Activated naive CD4-positive, alpha-beta T cell (primary cell): ENCODE measurements at places on chromosomes 3 and 15.

DNA sequence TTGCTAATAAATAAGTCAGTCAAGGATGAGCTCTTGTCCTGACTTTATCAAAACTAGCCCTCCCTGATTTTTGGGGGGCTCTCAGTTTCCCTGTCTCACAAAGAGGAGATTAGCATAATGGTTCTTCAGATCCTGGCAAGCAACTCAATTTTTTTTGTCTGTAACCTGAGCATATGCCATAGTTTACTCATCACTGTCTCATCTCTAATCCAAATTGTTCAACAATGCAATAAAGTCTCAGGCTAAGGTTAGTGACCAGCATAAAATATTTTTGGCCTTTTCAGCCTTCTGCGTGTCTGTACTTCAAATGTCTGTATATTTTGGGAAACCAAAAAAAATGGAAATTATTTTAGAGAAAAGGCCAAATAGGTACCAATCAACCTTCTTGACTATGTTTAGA is 465.6 kb upstream of the TPRG1 start:
- no peak for DNase-seq

DNA sequence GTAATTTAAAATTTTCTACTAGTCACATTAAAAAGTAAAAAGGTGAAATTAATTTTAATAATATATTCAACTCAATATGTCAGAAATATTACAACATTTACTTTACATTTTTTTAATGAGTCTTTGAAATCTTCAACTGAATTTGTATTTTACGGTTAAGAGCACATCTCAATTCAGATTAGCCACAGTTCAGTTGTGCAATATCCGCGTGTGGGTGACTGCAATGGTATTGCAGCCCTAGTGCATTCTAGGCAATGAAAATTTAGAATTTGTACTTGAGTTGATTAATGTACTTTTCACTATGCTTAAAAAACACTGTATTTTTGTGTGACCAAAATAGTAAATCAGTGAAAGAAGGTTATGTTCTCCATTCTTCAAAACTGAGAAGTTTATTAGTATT is 57.3 kb downstream of the CEP63 start:
- DNase-seq: no peak

DNA sequence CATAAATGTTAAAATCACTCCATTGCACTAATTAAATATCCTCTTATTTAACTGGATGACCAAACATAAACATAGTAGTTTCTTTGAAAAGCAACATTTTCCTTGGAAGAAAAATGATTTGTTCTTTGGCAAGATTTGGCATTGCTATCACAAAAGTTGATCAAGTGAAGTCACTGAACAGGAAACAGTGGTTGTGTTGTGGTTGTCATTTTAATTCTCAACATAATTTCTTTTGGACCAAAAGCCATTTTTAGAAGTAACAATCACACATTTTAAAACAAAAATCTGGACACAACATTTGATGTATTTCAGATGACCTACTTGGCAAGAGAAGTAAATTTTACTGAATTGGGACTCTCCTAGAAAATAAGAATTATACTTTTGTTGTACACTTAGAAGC is 872.3 kb downstream of the ROBO1 start:
- DNase-seq: no peak

- DNase-seq: no peak
Measured at GRCh38 chr3:158679547-158680000, 7.1 kb upstream of the LXN start.

- DNase-seq: no peak
Measured at GRCh38 chr3:131053043-131053859, 26.6 kb downstream of the NEK11 start.

GRCh38 chr15:49769225-49769624 is 148.4 kb downstream of the DTWD1 start:
- no peak for DNase-seq

DNA sequence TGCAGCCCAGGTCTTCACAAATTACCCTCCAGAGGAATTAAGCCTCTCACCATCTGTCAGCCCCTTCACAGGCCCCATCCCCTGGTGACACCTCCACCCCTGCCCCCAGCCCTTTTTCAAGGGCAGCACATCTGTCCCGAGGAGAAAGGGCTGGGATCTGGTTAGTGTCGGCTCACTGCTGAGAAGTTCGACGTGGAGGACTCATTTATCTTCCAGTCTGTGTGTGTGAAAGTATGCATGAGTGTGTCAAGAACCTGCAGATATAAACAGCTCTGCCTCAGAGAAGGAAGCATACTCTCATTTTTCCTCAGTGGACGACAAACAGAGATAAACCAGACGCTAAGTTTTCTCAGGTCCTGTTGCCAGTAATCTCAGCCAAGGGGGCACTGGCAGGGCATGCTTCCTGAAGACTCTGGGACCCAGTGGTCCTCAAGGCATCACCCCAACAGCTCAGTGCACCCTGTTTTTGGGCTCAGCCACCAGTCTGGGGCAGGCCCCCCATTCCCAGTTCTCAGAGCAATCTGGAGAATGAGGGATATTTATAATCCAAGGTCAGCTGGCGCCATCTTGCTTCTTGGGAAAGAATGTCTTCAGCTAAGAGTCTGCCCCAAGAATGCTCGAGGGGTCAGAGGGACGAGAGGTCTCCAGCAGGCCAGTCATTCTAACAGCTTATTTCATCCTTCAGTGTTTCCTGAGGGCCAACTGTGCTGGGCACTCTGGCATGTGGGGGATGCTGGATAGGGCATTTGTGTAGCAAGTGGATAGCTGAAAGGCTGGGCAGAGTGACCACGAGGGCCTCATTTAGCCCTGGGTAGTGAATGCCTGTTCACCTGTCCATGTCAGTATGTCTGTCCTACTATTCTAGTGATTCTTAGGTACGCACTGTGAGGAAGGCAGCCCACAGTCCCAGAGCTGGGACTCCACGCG is 73.6 kb downstream of the ADCY5 start:
- DNase-seq: no peak

- DNase-seq: no peak
Measured at GRCh38 chr3:33664195-33664594, 53.9 kb downstream of the CLASP2 start.

GRCh38 chr3:130389743-130390478 is 44.4 kb downstream of the COL6A5 start:
- no peak for DNase-seq

DNA sequence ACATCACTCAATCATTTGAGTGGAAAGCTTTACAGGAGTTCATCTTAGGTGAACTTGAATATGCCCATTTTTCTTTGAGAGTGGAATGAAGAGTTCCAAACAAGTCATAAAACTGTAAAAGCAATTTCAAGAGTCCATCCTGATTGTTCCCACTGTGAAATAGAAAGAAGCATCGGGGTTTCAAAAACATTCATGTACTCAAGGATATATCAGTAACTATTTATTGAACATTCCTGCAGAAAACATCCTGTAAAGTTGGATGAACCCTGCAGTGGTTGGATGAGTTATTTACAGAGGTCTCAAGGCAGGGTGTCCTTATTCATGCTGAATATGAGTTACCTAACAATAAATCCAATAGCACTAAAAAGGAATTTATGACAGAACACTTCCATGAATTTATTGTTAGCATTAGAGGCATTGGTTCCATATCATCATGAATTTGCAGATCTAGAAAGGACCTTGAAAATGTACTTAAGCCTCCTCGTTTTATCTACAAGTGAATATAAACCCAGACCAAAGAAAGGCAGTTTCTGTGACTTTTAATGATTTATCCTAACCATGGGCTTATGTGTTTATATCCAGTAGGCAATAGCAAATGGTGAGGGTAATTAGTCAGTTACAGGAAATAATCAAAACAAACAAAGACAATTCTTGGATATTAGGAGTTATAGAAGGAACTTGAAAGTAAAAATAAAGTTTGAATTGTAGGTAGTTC is 361.9 kb upstream of the KCNMB2 start:
- DNase-seq: no peak

DNA sequence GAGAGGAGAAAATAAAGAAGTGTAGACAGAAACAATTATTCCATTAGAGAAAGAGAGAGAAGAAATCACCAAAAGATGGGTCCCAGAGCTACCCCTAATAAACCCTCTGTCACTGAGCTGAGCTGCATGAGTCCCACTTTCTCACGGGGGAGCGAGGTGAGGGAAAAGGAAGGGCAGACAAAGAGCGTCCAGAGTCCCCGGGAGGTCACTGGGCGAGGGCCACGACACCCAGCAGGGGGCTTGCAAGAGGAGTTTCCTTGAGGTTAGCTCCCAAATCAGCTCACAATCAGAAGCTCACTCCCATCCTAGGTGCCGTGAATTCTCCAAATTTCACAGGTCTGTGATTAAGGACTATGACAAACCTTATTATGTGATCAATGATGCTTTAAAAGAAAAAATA is 62.3 kb downstream of the XXYLT1 start:
- no peak for DNase-seq

DNA sequence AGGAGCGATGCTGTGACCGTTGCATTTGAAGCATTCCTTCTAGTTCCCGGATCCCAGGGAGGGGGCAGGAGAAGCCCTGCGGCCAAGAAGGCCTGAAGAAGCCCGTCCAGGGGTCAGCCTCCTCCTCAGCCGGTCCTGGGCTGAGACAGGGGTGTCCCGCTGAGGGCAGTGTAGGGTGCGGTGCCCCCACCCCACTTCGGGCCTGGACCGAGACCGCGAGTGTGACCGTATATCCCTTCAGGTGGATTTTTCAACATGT is 2.8 kb downstream of the OCA2 start:
- no peak for DNase-seq

DNA sequence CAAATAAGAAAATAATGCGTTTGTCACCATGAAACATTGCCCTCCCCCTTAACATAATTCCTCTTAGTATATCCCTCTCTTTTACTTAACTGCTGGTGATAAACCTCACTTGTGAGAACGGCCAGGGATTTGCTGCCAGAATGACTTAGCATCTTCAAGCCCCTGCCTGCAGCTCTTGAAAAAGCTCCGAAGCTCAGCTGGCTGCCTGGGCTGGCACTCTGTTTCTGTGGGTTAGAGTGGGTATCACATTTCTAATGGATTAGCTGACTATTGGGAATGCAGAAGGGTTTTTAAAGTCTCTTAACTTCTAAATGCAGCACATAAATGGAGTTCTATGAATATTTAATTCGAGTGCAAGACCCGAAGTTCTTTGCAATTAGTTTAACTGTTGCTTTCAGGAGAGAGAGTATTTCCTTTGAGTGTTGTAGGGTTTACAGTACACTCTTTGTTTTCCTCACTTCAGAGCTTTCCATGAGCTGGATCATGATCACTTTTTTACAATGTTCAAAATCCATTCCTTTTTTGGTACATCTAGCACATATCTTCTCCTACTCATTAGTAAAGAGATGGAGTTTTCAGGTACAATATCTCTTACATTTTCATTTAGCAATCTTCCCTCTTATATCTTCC is 124.7 kb upstream of the RBMS3 start:
- no peak for DNase-seq

GRCh38 chr3:61940236-61940635 is 378.9 kb downstream of the PTPRG start:
- no peak for DNase-seq

- DNase-seq: peak; percentile 37
Measured at GRCh38 chr15:34588046-34588674, 4.7 kb upstream of the GOLGA8B start.

DNA sequence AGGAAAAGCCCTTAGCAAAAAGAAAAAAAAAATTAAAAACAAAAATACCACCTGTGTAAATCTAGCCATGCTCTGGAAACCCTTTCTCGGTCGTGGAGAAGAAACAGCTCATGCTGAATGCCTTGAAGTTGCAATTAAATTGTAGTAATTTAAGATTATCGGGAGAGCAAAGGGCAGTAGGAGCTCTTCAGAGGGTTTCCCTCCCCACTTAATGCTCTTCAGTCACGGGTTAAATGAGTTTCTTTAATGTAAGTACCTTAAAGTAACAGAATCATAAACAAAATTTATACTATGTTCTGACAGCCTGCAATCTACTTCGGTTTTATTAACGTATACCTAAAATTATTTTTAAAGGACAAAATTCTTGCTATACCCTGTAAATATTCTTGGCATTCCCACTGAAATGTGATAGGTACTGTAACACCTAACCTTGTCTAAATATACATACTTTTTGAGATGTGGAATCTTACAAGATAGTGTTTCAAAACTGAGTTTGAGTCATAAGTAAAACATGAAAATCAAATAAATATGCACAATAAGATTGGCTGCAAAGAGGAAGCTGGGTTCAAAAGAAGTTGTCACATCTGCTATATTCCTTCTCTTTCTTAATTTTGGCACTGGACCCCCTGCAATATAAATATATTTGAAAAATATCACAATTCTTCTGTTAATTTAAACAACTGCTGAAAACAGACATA is 5.3 kb downstream of the FOXP1 start:
- DNase-seq: no peak

DNA sequence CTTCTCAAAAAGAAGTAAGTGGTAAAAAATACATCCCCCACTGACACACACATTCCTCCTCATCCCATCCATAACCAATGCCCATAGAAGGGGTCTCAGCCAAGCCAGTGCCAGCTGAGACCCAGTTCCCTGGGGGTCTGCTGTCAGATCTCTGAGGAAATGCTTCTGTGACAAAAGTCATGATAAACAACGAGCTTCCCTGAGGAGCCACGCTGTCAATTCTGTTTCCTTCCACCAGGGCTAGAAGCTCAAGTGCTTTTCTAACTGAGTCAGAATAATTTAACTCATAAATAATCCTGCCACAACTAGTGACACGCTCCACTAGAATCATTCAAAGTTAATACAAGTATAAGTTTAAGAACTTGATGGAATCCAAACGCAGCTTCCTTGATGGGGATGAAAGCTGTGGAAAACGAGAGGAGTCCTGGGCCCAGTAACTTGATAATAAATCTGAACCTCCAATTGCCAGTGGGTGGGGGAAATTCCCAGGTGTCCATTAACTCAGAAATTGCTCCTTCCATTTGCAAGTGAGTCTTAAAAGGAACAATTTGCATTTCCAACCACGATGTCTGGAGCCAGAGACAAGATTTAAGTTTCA is 348.7 kb upstream of the LMCD1 start:
- DNase-seq: no peak

DNA sequence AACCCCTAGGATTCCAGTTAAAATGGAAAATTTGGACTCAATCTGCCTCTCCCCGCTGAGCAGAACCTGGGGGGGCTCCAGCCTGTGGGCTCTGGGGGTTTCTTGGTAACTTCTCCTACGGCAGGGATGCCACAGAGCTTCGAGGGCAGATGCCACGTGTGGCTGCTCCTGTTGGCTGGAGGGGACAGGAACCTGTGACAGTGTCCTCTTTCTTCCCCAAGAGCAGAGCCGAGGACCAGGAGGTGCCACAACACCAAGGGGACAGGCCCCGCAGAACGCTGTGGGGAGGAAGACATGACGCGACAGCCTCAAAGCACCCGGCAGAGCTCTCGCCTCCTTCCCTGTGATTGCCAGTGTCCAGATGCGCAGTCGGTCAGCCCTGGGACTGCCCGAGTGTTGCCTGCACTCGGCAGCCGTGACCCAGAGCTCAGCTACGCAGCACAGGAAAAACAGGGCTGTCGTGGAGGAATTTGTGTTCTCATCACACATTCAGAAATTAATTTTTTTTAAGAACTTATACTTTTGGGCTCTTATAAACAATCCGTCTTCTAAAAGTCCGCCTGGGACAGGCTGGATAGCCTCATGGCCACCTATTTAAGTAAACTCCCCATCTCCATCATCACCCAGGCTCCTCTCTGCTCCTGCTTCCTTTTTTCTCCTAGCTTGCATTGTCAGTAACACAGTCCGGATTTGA is 131.9 kb upstream of the MEF2A start:
- DNase-seq: no peak
